ENCODE measurements at places on chromosomes 13 and 19.

DNA sequence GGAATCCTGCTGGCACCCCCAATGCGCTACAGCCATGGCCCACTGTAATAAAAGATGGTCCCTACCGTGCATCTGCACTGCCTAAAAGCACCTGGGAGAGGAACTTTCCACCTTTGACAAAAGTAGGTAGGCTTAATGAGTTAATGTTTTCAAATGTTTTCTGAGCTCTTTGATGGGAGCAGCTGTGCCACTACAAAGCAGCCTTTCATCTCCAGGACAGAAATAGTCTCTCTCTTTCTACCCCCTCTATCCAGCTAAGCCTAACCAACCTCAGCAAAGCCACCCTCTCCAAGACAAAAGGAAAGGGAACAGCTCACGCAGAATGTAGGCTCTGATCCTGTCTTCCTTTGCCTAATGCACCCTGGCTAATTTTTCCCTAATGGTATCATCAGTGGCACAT is 560.2 kb downstream of the UQCRFS1 start:
- DNase-seq: no peak

DNA sequence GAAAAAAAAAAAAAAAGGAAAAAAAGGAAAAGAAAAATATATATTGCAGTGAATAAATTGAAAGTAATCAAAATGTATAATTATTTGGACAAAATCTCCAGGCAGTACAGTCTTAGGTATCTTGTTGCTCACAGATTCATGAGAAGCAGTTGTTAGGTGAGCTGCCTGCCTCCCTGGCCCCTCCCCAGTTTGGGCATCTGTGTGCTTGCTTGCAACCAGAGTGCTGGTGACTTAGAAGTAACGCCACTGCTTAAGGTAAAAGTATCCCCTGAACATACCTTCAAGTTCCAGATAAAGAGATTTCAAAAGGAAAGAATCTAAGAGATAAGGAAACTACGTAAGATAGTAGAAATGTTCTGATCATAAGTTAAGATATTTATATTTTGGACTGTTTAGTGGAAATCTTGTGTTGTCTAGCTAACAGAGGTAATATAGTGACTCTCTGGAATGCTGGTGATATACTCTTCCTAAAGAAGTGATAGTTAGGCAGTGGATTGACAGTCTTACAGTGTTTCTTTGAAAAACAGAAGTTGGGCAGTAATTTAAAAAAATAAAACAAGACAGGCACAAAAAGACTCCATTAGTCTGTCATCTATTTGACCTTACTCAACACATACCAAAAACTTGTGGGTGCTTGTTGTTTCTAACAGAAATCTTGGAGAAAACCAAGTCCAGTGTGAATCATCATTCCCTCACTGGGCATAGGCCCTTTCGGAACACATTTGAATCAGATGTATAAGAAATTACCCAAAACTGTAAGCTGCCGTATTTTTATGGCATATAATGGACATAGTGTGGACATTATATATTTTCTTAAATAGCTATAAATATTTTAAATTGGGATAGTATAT is 38.3 kb upstream of the KCTD4 start:
- DNase-seq: peak; percentile 46

- DNase-seq: no peak
Observed at GRCh38 chr13:23634897-23635296, 64.7 kb downstream of the TNFRSF19 start.

DNA sequence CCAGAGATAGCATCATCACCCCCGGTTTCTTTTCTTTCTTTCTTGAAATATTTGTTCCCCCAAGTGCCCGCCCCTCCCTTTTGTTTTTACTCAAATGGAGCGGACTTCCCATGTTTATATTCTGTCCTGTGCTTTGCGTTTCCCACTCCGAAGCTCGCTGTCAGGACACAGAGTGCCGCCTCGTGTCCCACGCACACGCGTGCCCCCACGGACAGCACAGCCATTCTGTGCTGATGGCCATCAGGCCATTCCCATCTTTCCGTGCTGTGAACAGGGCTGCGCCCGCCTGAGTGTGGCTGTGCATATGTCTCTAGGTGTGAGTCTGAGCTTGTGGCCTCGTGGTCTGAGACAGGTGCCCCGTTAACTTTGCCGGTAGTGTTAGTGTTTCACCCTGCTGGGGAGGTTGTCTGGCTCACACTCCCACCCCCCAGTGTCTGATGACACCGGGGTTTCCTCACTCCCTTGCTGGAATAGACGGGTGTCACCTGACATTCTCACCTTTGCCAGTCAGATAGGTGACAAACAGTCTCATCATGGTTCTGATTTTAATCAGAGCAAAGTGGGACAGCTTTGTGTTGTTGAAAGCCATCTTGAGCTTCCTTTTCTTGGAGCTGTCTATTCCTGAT is 6.9 kb downstream of the PAK4 start:
- DNase-seq: no peak

DNA sequence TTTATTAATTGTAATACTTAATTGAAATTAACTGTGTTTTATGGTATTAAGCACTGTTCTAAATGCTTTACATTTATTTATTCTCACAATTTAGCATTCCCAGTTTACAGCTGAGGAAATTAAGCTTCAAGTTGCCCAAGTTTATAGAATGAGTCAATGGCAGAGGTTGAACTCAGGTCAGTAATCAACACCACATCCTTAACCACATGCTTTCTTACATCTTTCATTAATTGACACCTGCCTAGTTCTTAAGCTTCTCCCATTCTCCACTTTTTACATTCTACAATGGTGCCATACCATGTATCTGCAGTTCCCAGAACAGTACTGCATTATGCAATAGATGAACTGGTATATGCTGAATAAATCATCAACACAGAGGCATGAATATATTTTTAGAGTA is 11.7 kb upstream of the RBM26 start:
- DNase-seq: no peak

DNA sequence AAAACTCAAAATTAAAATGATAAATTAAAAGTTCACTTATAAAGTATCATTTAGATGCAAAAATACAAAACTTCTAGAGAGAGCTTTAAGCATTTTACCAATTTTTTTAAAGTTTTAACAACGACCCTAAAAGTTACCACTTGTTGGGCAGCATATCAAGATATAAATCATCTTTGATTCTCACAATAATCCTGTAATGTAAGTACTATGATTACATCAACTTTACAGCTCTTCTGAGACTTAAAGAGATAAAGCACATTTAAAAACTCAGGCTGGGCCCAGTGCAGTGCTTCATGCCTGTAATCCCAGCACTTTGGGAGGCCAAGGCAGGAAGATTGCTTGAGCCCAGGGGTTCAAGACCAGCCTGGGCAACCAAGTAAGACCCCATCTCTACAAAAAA is 202.7 kb upstream of the GPC6 start:
- DNase-seq: no peak

Measured in epithelial cell of prostate (primary cell).